CD8-positive, alpha-beta memory T cell (primary cell): ENCODE measurements at places on chromosomes 11 and 22.

- H3K27me3 ChIP-seq: no peaks in the 10 kb centered on the region
- no peaks in the 10 kb centered on the region for H3K4me1 ChIP-seq
- H3K36me3 ChIP-seq: no peaks in the 10 kb centered on the region
- peak; percentile 6 for DNase-seq
- H3K4me3 ChIP-seq: no peak overlapping the region
Measured at GRCh38 chr11:86869966-86870570, 69.7 kb downstream of the PRSS23 start.

GRCh38 chr22:36486619-36487384 lies 5.4 kb upstream of the TXN2 start:
- H3K27me3 ChIP-seq: no peaks in the 10 kb centered on the region
- H3K4me3 ChIP-seq: no peak overlapping the region
- H3K27ac ChIP-seq: no peak overlapping the region

DNA sequence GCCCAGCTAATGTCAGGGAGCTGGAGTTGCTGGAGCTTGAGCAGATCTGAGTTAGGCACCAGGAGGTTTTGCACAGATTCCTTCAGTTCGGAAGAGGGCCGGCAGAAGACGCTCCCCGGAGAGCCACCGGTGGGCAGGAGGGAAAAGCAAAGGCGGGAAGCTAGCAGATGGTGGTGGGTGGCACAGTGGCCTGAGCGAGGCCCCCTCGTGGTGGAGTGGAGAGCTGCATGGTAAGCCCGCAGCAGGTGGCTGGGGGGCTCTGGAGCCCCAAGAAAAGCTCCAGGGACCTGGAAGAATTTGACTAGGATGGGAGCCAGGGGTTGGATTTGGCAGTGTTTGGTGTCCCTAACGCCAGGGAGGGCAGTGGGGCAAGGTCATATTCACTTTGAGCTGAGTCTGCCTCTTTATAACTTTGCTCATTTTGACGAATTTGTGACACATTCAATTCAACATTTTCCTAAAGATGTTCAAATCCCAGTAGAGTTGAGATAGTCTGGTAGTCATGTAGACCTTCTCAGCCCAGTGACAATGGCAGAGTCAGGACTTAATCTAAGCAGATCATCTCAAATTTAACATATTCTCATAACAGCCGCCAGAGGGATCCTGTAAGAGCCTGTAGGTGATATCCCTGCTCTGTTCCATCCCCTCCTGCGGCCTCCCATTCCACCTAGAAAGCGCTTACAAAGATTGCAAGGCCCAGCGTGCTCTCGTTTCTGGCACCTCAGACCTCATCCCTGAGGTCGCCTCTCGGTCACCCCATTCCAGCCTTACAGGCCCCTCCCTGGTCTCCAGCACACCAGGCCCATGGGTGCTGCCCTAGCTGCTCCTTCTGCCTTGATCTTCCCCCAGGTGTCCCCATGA lies 57.9 kb downstream of the TRIM29 start:
- no peaks in the 10 kb centered on the region for H3K4me1 ChIP-seq
- no peak for DNase-seq
- no peaks in the 10 kb centered on the region for H3K27me3 ChIP-seq
- H3K36me3 ChIP-seq: no peaks in the 10 kb centered on the region
- no peak overlapping the region for H3K27ac ChIP-seq

GRCh38 chr11:33068611-33069340 lies 29.4 kb downstream of the TCP11L1 start:
- H3K27ac ChIP-seq: no peak overlapping the region
- H3K4me1 ChIP-seq: peaks cover 13% of the 10 kb centered on the region
- no peak overlapping the region for H3K4me3 ChIP-seq

GRCh38 chr11:36558571-36559413 lies 9.0 kb upstream of the RAG1 start:
- DNase-seq: no peak
- H3K4me1 ChIP-seq: peaks cover 14% of the 10 kb centered on the region
- peak overlapping the region; percentile 6 for H3K4me3 ChIP-seq

- H3K36me3 ChIP-seq: no peaks in the 10 kb centered on the region
- no peaks in the 10 kb centered on the region for H3K27me3 ChIP-seq
- H3K4me3 ChIP-seq: peak overlapping the region; percentile 9
- DNase-seq: no peak
- H3K27ac ChIP-seq: peak overlapping the region; percentile 54
Measured at GRCh38 chr11:74010306-74011300, 1.7 kb upstream of the UCP3 start.

- no peak overlapping the region for H3K4me3 ChIP-seq
- peaks cover 26% of the 10 kb centered on the region for H3K4me1 ChIP-seq
- H3K36me3 ChIP-seq: no peaks in the 10 kb centered on the region
- peak; percentile 47 for DNase-seq
- H3K27ac ChIP-seq: no peak overlapping the region
- H3K27me3 ChIP-seq: no peaks in the 10 kb centered on the region
Measured at GRCh38 chr11:445765-446588, 4.1 kb upstream of the PTDSS2 start.

DNA sequence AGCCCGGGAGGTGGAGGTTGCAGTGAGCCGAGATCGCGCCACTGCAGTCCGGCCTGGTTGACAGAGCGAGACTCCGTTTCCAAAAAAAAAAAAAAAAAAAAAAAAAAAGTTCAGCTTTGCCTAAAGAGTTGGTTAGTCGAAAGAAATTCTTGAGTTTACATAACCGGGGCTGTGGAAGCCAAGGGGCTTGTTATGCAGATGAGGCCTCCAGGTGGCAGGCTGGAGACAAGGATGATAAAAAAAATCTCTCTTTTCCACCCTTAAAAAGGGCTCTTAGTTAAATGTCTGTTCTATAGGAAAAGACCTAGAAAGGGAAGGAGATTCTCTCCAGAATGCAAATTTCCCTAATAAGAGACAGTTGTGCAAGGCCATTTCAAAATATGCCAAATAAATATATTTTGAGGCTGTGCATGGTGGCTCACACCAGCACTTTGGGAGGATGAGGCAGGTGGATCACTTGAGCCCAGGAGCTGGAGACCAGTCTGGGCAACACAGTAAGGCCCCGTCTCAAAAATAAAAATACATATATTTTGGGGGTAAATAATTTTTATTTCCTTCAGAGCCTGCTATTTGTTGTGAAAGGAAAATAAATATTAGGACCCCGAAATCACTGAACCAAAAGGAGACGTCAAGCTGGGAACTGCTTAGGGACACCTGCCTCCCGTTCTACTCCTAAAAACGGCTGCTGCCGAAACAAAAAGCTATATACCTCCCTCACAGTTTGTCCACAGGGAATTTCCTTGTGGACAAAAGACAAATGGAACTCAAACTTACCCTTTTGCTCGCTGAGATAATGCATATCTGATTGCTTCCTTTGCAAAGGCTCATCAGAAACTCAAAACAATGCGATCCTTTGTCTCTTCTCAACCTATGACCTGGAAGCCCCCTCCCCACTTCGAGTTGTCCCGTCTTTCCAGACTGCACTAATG lies 2.4 kb upstream of the IFITM2 start:
- no peak for DNase-seq
- H3K36me3 ChIP-seq: no peaks in the 10 kb centered on the region
- H3K4me3 ChIP-seq: no peak overlapping the region
- H3K4me1 ChIP-seq: peaks cover 40% of the 10 kb centered on the region
- no peaks in the 10 kb centered on the region for H3K27me3 ChIP-seq

DNA sequence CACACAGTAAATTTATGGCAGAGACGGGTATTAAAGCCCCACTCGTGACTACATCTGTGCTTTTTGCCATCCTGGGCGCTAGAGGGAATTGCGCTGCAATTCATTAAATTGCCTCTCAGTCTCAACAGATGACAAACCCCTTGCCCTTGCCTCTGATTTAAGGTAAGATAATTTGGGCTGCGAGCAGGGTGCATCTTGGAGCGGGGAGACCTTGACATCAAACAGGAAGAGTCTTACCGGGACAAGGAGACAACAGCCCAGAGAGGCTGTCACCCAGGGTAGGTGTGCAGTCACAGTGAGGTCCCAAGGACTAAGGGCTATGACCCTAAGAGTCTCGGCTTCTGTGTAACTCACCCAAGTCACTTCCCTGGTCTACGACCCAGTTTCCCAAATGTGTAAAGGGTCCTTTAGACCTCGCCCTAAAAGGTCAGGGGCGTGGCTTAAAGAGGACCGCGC lies 449 bp upstream of the TOM1 start:
- H3K27ac ChIP-seq: peak overlapping the region; percentile 99
- no peaks in the 10 kb centered on the region for H3K36me3 ChIP-seq
- no peaks in the 10 kb centered on the region for H3K27me3 ChIP-seq
- DNase-seq: no peak
- peaks cover 21% of the 10 kb centered on the region for H3K4me1 ChIP-seq

DNA sequence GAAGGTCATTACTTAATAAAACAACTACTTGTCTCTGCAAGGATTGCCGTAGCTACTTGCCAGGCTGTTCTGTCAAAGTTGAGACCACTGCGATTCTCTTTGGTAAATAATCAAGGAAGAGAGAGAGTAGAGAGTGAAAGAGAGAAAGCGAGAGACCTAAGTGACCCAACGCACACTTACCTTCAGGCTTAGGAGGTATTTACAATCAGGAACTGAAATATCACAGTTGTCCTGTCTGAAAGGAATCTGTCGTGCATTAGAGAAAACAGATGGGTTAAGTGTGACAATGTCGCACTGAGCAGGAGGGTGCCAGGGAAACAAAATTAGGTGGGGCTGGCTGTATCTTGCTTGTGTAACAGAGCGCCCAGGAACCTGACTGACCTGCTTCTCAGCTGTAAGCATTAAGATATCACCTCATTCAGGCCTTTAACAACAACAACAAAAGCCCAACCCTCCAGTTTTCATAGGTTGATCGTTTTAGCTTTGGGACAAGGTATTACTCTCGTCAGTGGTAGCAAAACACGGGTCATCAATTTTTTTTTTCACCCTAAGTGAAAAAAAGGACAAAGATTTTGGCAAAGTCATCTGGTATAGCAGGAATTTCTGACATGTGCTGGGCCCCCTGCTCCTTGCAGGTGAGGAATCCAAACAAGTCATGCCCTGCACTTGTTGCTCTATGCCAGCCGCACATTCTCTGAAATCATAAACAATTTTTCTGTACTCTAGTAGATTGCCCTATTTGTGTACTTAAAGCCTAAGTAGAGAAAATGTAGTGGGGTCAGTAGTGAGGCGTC lies at the start of gene MUC15:
TSS of gene MUC15 (minus strand) at position 403 of the 794 bp plus-strand sequence. CDS start 5,169 bp downstream, outside the sequence.
- no peaks in the 10 kb centered on the region for H3K36me3 ChIP-seq
- no peaks in the 10 kb centered on the region for H3K4me1 ChIP-seq
- no peak within 1 kb of the TSS for H3K27ac ChIP-seq
- no peak for DNase-seq
- no peaks in the 10 kb centered on the region for H3K27me3 ChIP-seq
- no peak within 1 kb of the TSS for H3K4me3 ChIP-seq

DNA sequence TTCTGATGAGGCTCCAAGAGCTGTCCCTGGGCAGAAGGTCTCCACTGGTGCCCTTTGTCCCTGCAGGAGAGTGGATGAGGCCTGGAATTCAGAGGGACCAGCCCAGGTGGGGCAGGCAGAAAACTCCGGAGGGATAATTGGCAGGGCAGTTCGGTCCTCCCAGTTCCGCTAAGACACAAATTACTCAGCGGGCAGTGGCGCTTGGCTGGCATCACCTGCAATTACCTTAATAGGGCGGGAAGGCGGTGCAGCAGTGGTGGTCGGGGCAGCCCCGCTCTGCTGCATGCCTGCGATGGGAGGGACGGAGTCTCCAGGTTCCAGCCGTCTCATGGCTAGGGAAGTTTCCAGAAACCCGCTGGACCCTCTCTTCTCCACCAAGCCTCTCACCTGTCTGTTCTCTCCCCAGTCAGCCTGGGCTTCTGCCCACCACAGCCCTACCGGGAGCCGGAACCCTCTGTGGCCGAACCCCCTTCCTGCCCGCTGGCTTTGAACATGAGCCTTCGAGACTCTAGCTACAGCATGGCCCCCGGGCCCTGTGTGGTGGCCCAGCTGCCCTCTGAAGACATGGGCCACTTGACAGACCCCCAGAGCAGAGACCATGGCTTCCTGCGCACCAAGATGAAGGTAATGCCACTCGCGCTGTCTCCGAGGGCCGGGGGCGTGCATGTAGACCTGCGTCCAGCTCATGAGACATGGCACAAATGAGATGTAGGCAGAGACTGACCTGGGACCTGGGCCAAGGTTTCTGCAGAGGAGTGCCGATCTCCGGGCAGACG lies 7.0 kb downstream of the OVOL1 start:
- H3K36me3 ChIP-seq: no peaks in the 10 kb centered on the region
- H3K27ac ChIP-seq: no peak overlapping the region
- peaks cover 22% of the 10 kb centered on the region for H3K27me3 ChIP-seq
- no peak for DNase-seq
- peaks cover 6% of the 10 kb centered on the region for H3K4me1 ChIP-seq

DNA sequence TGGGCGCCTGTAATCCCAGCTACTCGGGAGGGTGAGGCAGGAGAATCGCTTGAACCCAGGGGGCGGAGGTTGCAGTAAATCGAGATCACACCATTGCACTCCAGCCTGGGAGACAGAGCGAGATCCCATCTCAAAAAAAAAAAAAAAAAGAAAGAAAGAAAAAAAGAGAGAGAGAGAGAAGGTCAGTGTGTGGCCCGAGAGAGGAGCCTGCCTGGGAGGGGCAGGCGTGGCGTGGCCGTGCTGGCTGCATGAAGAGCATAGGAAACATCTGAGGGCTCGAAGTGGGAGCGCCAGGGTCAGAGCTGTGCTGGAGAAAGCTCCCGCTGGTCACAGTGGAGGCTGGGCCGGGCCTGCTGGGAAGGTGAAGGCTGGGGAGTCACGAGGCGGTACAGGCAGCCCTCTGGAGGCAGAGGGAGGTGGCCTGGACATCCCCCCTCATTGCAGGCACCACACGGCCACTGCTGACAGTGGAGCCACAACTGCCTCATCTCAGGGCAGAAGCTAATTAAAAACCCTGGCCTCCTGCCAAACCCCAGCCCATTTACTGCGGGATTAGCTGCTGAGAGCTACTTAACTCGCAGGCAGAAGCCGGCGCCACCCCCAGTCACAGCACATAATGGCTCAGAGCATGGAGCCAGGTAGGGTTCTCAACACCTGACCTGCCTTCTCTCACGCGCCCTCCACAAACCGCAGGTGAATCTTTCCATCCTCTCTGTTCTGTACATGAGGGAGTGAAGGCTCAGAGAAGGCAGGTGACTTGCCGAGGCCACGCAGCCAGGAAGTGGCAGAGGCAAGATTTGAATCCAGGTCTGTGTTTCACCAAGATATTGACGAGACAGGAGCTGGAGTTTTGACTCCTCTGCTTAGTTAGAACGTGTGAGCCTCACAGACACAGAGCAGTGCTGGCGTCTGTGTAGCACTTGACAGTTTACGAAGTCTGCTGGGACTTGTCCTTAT lies 32.6 kb downstream of the NFAM1 start:
- H3K4me1 ChIP-seq: peaks cover 7% of the 10 kb centered on the region
- no peak for DNase-seq
- no peaks in the 10 kb centered on the region for H3K36me3 ChIP-seq
- H3K27me3 ChIP-seq: no peaks in the 10 kb centered on the region

DNA sequence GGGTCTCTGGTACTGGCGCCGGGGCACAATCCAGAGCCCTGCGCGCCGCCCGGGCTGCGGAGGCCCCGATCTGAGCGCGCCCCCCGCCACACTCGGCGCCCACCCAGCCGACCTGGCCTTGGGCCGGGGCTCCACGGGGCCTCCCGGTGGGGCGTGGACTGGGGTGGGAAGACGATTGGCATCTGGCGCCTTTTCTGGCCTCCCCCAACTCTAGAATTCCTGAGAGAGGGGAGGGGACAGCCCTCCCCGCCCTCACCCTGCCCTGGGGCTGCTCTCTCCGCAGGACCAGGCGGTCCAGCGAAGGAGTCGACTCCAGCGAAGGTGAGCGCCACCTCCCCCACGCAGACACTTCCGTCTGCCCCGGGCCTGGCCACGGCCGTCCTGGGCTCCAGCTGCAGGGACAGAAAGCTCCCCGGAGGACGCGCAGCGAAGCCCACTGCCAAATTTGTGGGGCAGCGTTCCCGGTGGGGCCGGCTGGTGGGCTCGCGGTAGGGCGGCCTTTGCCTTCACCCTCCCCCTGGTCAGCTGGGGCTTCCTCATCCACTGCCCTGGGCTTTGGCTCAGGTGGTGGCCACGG lies 593 bp downstream of the SSH3 start:
- no peak overlapping the region for H3K27ac ChIP-seq
- peak; percentile 29 for DNase-seq
- H3K4me3 ChIP-seq: peak overlapping the region; percentile 45
- peaks cover 14% of the 10 kb centered on the region for H3K4me1 ChIP-seq
- H3K27me3 ChIP-seq: no peaks in the 10 kb centered on the region
- peaks cover 7% of the 10 kb centered on the region for H3K36me3 ChIP-seq
